ENCODE measurements at places on chromosomes 4 and X.

GRCh38 chrX:18799911-18800310, 92.5 kb downstream of the PPEF1 start:
- DNase-seq = no peak

GRCh38 chr4:86096373-86096772, 263.5 kb downstream of the MAPK10 start:
- peak; percentile 13 for DNase-seq

DNA sequence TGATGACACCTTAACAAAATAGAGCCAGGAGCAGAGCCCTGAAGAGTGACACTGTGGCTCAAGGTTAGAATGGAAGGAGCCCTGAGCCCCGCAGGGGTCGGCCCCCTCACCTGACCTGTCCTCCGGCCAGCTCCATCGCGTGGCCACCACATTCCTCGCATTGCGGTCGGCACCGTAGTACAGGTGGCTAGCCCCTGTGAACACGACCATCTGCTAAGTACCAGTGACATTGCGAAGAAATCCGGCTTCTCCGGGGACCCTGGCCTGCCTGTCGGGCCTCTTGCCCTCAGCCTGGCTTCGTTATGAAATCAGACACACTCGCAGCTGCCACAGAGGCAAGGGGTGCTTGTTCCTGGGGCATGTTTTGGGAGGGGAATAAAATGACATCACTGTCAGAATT, 179.0 kb downstream of the AFAP1 start:
- no peak for DNase-seq

GRCh38 chr4:99679204-99679603, 21.6 kb upstream of the C4orf54 start:
- DNase-seq = no peak

- DNase-seq = no peak
Observed at GRCh38 chrX:125846271-125846670, 319.8 kb downstream of the DCAF12L2 start.

Data from inflammatory macrophage treated with lipopolysaccharide for 4 hours (primary cell).